Stimulated activated CD8-positive, alpha-beta memory T cell treated with anti-CD3 and anti-CD28 coated beads, Interleukin-15, amount 100 ng/mL, for 1 hour (primary cell): ENCODE measurements at places on chromosomes 4 and X.

- DNase-seq: no peak
Measured at GRCh38 chr4:108559068-108559793, 61.1 kb upstream of the RPL34 start.

DNA sequence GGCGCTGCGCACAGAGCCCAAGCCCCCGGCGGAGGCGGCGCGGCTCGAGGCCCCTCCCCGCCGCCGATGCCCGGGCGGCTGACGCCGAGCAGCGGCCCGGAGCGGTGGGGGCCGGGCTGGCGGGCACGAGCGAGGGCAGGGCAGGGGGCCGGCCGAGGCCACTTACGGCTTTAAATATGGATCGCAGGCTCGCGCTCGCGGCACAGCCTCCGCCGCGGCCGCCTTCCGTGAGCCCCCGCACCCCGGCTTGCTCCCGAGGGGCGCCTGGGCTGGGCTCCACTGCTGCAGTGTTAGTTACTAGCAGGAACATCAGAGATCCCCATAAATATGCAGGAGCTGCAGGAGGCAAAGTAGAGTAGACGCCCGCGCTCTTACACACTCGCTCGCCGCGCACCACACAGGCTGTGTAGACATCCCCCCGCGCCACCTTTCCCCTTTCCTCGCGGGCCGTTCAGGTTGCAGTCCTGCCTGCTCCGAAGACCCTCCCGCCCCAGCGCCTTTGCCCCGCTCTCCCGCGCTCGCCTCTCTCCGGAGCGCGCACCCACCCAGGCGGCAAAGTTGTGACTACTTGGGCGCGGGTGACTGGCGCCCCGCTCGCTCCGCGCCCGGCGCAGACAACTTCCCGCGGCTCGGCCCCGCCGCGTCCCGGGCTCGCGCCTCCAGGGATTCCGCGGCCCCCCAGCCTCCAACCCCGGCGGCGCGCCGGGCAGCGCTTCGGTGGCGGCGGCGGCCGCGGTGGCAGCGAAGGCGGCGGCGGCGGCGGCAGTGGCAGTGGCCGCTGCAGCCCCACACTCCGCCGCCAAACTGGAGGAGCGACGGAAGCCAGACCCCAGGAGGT lies 152.0 kb upstream of the SLC4A4 start:
- DNase-seq: no peak

GRCh38 chr4:133808151-133808550 lies 393.4 kb downstream of the PABPC4L start:
- DNase-seq: no peak

- DNase-seq: no peak
Measured at GRCh38 chr4:146398896-146399445, 122.8 kb downstream of the SLC10A7 start.

DNA sequence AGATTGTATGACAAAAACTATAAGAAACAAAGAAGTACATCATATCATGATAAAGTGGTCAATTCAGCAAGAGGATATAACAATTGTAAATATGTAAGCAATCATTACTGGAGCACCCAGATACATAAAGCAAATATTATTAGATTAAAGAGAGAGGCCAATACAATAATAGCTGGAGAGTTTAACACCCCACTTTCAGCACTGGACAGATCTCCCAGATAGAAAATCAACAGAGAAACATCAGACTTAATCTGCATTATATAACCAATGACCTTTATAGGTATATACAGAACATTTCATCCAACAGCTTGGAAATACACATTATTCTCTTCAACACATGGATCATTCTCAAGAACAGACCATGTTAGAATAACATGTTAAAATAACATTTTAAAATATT lies 128.4 kb downstream of the SPOCK3 start:
- DNase-seq: no peak

GRCh38 chrX:79153348-79153747 lies 8.9 kb downstream of the GPR174 start:
- DNase-seq: no peak

- no peak for DNase-seq
Measured at GRCh38 chr4:74283614-74284013, 24.7 kb upstream of the EPGN start.

GRCh38 chrX:10119399-10119990 lies 37.3 kb upstream of the CLCN4 start:
- peak; percentile 44 for DNase-seq

DNA sequence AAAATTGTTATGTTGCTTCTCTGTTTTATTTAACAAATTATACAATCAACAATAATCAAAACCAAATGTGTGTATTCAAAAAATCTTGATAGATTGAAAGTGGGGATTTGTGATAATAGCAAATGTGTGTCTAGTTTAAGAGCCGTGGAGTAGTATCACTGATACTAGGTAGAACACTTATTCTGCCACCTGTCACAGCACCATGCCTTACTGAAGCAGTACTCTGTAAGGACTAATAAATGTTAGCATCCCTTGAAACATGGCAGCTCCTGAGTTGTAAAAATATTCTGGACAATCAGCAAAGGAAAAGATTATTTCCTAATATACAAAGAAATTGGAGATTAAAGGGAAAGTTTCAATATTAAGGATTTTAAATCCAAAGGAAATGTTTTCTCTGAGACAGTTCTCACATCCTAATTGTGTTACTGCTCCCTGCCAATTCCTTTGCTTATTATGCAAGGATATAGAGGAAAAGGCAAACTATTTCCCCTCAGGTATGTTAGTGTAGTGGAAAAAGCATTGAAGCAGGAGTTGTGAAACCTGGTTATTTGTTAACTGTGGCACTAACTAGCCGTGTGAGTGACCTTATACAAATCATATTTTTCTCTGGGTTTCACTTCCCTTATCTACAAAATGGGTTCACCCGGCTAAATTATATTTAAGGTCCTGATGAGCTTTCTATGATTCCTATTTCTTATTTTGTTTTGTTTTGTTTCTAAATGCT lies 303.1 kb downstream of the ARHGAP24 start:
- DNase-seq: no peak

- DNase-seq: no peak
Measured at GRCh38 chrX:10043386-10043785, 76.2 kb downstream of the CLDN34 start.

- no peak for DNase-seq
Measured at GRCh38 chr4:173111031-173111430, 57.6 kb upstream of the GALNT7 start.

GRCh38 chr4:110801591-110801990 lies 178.7 kb upstream of the PITX2 start:
- no peak for DNase-seq
